ENCODE measurements at places on chromosomes 2 and 18. TPM values are rescaled to one million over a fixed set of nuclear protein-coding genes. Genes with fewer than 3 reads are reported as not detected.

The DNAJC10 gene
- 70.7 TPM for total RNA-seq

The STARD6 gene
- total RNA-seq, result not detected

The SS18 gene
- total RNA-seq, result 112 TPM

The NTSR2 gene
- not detected for total RNA-seq

The CD207 gene
- 0.16 TPM for total RNA-seq

The NGEF gene
- 0.16 TPM for total RNA-seq

The LGALSL gene
- total RNA-seq, result 4.3 TPM

The UGT1A3 gene
- not detected for total RNA-seq

The IL1A gene
- 0.32 TPM for total RNA-seq

The GALR1 gene
- total RNA-seq, result not detected

The DTNA gene
- 0.81 TPM for total RNA-seq

The SULT1C2 gene
- not detected for total RNA-seq

The SP5 gene
- total RNA-seq, result not detected

The ALPI gene
- not detected for total RNA-seq

The POTEE gene
- 0.16 TPM for total RNA-seq

The UGT1A4 gene
- total RNA-seq, result not detected

Data from bladder microvascular endothelial cell (primary cell).